RWPE2 (cell line): ENCODE measurements at places on chromosomes 3 and 15.

DNA sequence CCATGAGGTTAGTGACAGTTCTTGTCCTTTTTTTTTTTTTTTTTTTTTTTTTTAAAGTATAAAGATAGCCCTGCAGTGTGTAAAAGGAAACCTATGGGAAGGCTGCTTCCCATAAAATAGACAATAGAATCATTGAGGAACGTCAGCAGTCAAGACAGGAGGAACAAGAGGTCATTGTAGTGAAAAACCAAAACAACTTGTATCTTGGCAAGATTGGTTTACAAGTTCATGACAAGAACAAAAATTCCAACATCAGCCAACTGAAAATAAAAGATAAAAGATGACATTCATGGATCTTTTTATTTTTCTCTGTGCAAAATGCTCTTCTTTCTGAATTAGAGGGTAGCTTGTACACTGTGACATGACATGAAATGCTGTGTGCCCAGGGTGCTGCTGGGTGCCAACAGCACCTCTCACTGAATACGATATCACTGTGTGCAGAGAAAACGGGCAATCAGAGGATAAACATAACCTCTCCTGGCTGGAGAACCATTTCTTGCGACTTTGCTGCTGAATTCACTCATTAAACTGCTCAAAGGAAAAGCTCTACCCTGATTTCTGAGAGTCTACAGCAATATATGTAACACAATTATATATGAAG, 30.1 kb upstream of the IP6K2 start:
- no peak for DNase-seq

DNA sequence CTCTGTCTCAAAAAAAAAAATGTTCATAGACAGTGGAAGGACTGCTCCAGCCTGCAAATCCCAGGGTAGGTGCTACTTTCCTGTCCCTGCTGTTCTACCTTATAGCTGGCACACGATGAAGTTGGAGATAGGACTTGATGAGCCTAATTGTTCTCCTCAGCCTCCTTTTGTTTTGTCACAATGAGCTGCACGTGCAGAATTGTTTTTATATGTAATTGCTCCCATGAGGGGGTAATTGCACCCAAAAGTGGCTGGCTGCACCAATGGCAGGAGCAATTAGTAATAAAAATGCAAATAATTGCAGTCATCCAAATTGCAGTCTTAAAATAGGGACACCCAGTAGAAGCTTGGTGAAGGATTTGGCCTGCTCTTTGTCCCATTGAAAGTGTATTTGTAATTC, 63.0 kb upstream of the PFN2 start:
- DNase-seq = no peak

- peak; percentile 72 for DNase-seq
These were observed 26.5 kb upstream of the UTS2B start for GRCh38 chr3:191356631-191357439.

- DNase-seq = no peak
These were observed 56.3 kb downstream of the PPM1L start for GRCh38 chr3:160812304-160812703.

- DNase-seq = no peak
These were observed 31.7 kb downstream of the TMEM212 start for GRCh38 chr3:171874879-171875278.

DNA sequence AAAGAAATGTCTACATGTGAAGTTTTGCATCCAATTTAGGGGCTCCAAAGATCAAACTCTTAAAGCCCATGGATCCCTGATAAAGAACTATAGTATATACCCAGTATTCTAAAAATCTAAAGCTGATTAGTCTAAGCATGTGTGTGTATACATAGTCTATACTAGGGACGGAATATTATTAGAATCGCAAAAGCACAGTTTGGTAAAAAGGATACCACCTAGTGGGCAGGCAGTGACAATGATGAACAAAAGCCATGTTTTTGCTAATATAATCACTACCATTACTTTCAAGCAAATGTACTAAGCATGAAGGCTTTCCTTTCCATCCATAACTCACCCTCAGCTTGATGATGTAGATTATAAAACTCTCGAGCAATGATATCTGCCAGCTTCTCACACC, 16.5 kb downstream of the POLQ start:
- DNase-seq = no peak

DNA sequence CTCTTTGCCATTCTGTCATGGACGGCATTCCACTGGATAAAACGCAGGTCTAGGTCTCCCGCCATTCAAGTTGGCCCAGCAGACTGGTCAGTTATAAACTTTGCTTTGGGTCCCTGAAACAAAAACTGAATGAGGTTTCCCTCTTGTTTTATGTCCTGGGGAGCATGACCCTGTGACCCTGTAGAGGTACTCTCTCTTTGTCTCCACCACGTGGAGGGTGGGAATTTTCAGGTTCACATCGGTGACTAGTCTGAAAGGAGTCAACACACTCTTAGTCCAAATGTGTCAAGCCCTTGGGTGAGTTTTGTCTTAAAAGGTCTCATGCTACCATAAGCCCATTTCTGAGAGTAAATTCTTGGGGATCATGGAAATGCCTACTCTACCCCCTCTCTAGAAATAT, 139.9 kb downstream of the PLCH1 start:
- no peak for DNase-seq

DNA sequence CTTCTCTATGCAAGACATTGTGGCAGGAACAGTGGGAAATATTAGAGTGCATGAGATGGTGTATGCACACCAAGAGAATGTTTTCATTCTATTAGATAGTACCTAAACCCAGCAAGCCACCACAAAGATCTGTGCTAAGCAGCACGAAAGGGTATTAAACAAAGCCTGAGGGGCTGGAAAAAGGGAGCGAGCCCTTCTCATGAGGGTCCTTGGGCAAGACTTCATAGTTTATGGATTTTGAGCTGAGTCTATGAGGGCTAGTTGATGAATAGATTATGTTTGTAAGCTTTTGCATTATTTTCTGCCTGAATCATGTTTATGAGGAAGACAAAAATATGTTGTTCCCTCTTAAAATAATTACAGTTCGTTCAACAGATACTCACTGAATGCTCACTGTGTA, 9.4 kb upstream of the ACTC1 start:
- no peak for DNase-seq

DNA sequence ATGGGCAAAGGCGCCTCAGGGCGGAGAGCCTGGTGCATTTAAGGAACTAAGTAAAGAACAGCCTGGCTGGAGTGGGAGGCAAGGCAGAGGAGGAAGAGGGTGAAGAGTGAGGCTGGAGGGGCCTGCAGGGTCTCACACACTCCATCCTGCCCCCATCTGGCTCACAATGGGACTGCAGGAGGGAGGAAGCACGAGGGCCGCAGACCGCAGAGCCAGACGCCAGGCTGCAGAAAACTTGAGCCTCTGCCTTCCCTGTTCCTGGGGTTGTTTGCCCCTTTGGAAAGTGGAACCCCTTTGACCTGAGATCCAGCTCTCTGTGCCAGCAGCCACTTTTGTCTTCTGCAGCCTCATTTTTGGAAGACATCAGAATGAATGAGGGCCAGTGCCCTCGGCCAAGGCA, 138.0 kb downstream of the SRGAP3 start:
- no peak for DNase-seq
